Anterior cingulate cortex (tissue), 58 donors: ENCODE measurements at places on chromosomes 4 and X.

GRCh38 chr4:22593933-22594332 is 78.1 kb upstream of the ADGRA3 start:
- no peak for DNase-seq

GRCh38 chr4:77284036-77284435 is 127.0 kb downstream of the CCNG2 start:
- DNase-seq: no peak

DNA sequence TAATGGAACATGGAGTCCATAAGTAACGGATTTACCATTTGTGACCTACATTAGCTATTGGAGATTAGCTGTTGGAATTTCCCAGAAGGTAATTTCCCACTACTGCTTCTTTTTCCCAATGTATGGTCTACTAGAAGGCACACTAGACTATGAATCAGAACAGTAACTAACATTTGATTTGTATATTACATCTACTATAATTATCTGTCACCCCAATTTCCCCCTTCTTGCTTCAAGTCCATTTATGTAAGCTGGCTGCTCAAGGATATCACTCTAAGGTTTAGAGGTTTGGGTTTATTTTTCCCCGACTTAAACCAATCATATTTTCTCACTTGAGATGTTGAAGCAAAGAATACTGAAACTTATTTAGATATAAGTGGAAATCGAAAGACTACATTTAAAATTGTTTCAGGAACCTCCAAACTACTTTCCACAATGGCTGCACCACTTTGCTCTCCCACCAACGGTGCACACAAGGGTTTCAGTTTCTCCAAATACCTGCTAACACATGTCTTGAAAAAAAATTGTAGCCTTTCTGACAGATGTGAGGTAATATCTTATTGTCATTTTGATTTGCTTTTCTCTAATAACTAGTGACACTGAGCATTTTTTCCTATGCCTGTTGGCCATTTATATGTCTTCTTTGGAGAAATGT is 33.3 kb upstream of the H2AZ1 start:
- no peak for DNase-seq

DNA sequence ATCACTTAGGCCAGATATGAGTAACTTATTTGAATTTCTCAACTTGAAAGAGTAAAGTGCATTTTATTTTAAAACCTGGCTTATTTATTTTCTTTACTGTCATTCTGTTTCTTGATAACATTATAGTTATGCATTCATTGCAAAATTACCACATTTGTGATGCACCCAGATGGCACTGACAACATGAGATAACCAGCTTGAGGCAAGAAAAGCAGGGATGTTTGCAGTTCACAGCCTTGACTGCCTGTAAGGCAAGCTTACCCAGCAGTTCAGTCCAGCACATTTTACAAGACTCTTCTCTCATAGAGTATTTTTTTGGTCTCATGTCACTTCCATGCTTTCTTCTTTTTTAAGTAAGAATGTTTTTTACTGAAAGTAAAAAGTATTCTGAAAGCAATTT is 25.3 kb upstream of the EPGN start:
- no peak for DNase-seq

DNA sequence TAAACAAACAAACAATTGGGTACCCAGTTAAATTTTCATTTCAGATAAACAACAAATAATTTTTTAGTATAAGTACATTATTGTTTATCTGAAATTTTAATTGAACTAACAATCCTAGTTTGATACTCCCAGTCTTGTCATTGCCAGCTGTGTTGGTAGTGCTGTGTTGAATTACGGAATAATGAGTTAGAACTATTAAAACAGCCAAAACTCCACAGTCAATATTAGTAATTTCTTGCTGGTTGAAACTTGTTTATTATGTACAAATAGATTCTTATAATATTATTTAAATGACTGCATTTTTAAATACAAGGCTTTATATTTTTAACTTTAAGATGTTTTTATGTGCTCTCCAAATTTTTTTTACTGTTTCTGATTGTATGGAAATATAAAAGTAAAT is 2.9 kb downstream of the CXCL8 start:
- DNase-seq: no peak
